ENCODE measurements at places on chromosomes 16 and 17. TPM values are rescaled to one million over a fixed set of nuclear protein-coding genes. Genes with fewer than 3 reads are reported as not detected.

- peak overlapping the region; percentile 96 for H3K27ac ChIP-seq
- H3K4me3 ChIP-seq, result peak overlapping the region; percentile 75
- peaks cover 77% of the 10 kb centered on the region for H3K4me1 ChIP-seq
- H3K36me3 ChIP-seq, result peaks cover 40% of the 10 kb centered on the region
- peaks cover 3% of the 10 kb centered on the region for H3K27me3 ChIP-seq
- peak; percentile 84 for DNase-seq
These were observed 15.0 kb downstream of the NSMCE1 start for GRCh38 chr16:27253526-27253930.

- DNase-seq, result no peak
- H3K27ac ChIP-seq, result peak overlapping the region; percentile 93
- peaks cover 20% of the 10 kb centered on the region for H3K27me3 ChIP-seq
- H3K4me3 ChIP-seq, result peak overlapping the region; percentile 95
- H3K36me3 ChIP-seq, result peaks cover 11% of the 10 kb centered on the region
These were observed 570 bp upstream of the NME3 start for GRCh38 chr16:1771864-1772361.

DNA sequence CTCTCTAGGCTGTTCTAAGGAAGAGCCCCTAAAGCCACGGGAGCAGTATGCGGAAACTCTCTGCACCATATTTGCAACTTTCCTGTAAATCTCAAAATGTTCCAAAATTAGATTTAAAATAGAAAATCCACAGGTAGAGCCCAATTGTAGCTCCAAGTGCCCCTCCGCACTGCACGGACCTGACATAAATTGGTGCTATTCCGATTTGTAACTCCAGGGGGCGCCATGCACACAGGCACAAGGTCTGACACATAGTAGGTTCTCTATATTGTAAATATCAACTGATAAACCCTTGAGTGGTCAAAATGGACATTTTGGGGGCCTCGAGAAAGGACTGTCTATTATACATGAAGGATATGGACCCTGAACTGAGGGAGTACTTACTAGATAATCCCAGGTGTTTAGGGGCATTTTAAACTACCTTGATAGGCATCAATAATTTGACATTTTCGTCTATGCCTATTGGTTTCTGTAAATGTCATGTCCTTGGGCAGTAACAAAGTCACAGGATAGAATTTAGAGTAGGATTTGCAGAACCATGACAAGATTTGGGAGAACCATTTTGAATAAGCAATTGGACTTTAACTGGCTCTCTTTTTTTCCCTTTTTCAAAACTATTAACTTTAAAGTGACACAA, 36.6 kb upstream of the TMEM132E start:
- peaks cover 16% of the 10 kb centered on the region for H3K27me3 ChIP-seq
- H3K4me1 ChIP-seq, result no peaks in the 10 kb centered on the region
- no peak overlapping the region for H3K27ac ChIP-seq
- no peak overlapping the region for H3K4me3 ChIP-seq
- DNase-seq, result no peak

- H3K4me1 ChIP-seq, result peaks cover 10% of the 10 kb centered on the region
- no peaks in the 10 kb centered on the region for H3K36me3 ChIP-seq
- no peak overlapping the region for H3K4me3 ChIP-seq
- DNase-seq, result no peak
- H3K27ac ChIP-seq, result no peak overlapping the region
These were observed 136.9 kb downstream of the BANP start for GRCh38 chr16:88088161-88088581.

DNA sequence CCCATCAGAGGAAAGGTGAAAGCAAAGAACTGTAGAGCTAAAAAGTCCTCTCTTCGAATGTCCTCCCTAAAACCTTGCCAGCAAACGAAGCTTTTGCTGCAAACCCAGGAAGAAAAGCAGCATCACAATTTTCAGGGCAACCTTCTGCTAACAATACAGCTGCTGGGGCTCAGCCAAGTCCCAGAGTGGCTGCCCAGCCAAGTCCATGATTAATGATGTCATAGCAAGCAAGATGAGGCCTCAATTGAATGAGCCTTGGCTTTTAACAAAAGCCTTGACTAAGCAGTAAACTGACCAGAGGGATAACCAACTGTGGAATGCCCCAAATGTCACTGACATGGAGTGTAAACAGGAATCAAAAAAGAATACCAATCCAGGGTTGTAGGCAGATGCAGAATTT, 342.7 kb downstream of the PMP22 start:
- no peak overlapping the region for H3K4me3 ChIP-seq
- H3K27ac ChIP-seq, result no peak overlapping the region
- DNase-seq, result peak; percentile 7
- H3K36me3 ChIP-seq, result peaks cover 7% of the 10 kb centered on the region

DNA sequence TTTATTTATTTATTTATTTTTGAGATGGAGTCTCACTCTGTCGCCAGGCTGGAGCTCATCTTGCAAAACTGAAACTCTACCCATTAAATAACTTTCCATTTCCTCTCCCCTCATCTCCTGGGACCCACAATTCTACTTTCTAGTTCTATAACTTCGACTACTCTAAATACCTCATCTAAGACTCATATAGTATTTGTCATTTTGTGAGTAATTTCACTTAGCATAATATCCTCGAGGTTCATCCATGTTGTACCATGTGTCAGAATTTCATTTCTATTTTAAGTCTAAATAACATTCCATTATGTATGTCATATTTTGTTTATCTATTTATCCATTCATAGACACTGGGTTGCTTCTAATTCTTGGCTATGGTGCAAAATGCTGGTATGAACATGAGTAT, 5.1 kb upstream of the NT5M start:
- H3K36me3 ChIP-seq, result no peaks in the 10 kb centered on the region
- H3K27ac ChIP-seq, result no peak overlapping the region
- no peaks in the 10 kb centered on the region for H3K27me3 ChIP-seq
- no peak for DNase-seq
- peak overlapping the region; percentile 11 for H3K4me3 ChIP-seq

DNA sequence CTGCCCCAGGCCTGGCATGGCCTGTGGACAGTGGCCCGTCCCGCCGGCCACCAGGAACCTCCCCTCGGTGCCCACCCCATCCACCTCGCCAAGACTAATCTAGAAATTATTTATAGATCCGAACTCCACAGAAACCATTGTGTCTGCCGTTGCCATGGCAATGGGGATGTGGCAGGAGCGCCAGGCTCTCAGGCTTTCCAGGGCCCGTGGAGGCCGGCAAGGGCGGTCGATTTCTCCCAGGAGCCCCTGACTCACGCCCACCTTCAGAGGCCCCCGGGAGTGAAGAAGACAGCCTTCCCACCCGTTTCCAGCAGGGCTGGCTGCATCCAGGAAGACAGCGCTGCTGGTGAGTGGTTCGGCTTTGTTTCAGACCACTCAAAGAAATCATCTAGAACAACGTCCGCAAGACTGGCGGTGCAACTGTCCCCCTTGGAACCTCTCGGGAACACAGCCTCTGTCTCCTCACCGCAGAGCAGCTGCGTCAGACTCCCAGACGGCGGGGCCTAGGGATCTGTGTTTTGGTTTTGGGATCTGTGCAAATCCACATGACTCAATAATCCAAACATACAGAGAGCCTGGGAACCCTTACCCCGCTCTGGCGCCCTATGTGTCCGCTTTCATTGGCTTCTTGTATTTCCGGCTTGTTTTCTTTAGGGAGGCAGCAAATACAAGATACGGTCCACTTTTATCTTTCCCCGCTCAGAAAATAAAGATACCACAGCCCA, 48.5 kb upstream of the ZCCHC14 start:
- DNase-seq, result no peak
- peaks cover 8% of the 10 kb centered on the region for H3K4me1 ChIP-seq
- peaks cover 39% of the 10 kb centered on the region for H3K27me3 ChIP-seq
- peaks cover 10% of the 10 kb centered on the region for H3K36me3 ChIP-seq
- H3K27ac ChIP-seq, result no peak overlapping the region

DNA sequence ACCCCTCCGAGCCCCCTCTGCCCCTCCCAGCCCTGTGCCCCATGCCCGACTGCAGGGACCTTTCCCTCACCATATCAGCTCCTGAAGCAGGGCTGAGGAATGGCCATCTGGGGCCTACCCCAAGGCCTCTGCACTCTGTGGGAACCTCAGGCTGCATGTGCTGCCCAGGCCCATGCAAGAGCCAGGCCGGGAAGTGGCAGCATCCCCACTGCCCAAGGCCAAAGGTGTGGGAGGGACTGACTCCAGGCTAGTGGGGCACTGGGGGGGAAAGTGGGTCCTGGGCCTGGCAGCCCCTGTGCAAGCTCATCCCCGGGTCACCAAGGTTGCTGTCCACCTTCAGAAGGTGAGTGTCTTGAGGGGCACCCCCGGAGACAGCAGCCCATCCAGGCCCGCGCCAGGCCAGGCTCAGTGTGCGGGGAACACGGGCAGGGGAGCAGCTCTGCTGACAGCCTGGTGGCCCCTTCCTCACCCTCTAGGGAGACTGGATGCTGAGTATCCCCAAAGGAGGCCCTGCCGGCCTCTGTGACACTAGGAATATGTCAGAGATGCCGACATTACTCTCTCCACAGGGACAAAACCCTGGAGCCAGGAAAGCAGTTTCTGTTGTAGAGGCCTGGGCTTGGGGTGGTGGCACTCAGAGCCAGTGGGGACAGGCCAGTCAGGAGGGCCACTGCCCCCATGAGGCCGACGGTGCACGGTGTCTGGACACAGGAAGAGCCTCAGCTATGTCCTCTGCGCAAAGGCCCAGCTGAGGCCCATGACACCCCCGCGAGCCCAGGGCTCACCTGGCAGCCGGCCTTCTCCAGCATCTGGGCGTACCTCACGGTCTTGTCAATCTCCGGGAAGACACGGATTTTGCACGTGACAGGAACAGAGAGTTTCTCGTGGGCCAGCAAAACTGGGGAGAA, 3.3 kb downstream of the DUS1L start:
- peaks cover 4% of the 10 kb centered on the region for H3K36me3 ChIP-seq
- peaks cover 8% of the 10 kb centered on the region for H3K27me3 ChIP-seq
- no peak for DNase-seq
- no peak overlapping the region for H3K4me3 ChIP-seq

CAMKK1 gene
- total RNA-seq, result 6.5 TPM

JPT2 gene
- 87.2 TPM for total RNA-seq

KRTAP1-1 gene
- total RNA-seq, result 0.48 TPM
